Esophagus squamous epithelium (tissue), 5 donors: ENCODE measurements at places on chromosomes 11 and 22. TPM values are rescaled to one million over a fixed set of nuclear protein-coding genes. Genes with fewer than 3 reads are reported as not detected.
A peak's percentile ranks its signal among the peaks of the same experiment; 100 is the strongest.

- no peak for DNase-seq
Observed at GRCh38 chr22:47795477-47796127, 1033.2 kb downstream of the TBC1D22A start.

GRCh38 chr22:20805972-20806471 is 32.1 kb downstream of the SERPIND1 start:
- DNase-seq = no peak

EEF1G gene
- total RNA-seq = 2,095 TPM

GRCh38 chr11:19727246-19727645 is 14.6 kb downstream of the NAV2 start:
- DNase-seq = no peak

DNA sequence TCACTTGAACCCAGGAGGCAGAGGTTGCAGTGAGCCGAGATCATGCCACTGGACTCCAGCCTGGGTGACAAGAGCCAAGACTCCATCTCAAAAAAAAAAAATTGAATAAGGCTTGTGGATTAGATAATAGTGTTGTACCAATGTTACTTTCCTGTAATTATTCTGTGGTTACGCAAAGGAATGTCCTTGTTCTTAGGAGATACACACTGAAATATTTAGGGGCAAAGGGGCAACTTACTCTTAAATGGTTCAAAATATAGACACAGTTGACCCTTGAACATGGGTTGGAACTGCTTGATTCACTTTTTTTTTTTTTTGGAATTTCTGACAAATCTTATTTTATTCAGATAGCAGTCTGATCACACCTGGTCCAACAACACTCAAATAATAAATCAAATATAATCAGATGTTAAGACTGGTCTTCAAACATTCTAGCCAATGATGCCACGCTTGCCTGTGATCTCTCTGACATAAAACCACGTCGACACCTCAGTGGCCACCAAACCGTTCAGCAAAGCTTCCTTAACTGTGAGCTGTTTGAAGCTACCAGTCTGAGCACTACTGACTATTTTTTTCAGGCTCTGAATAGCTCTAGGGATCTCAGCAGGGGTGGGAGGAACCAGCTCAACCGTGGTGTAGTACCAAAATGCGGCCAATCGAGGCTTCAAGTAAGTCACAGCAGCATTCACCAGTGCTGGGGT is 710 bp downstream of the ATP5MGL start:
- no peak for DNase-seq

DNA sequence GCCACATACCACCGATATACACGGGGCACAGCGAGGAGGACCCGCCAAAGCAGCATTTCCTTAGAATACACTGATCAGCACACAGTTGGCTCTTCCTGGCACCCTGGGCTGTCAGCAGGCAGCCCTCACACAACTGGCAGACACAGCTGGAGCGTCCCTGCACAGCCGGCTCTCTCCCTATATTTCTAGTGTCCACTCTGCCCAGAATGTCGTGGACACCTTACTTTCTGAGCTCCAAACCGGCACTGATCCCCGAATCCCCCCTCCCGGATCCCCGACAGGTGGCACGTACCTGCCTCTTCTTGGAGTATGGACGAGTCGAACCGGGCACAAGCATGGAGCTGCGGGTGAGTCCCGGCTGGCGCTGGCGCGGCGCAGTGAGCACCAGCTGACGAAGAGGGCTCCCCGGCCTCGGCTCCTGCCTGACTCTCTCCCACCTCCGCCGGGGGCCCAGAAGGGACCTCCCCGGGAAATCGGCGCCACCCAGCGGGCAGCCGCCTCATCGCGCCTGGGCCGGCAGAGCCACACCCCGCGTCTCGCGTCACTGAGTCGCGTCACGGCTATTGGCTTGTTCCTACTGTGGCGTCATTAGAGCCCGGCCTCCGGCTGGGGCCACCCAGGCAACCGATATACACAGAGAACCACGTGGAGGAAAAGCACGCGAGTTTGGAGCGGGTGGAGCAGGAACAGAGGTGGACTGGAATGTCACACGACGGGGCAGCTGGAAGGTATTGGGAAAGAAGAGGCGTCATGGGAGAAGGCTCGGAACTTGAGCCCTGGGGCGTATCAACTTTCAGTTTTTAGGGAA is at the start of gene USP2:
TSS of gene USP2 (minus strand) at position 510 of the 808 bp plus-strand sequence. CDS start 8,210 bp downstream, outside the sequence.
- DNase-seq = peak; percentile 75

DNA sequence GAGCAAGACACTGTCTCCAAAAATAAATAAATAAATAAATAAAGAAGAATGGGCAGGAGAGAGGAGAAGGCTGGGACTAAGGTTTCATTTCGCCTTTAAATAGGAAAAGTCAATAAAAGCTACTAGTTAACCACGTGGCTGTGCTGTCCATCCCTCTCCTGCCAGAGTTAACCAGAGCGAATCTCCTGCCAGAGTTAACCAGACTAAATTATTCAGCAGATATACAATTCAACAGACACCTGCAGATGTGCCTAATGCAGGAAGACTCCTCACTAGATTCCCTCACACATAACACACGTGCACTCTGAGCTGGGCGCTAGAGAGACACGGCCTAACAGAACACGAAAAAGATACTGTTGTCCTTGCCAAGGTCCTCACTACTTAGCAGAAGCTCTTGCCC is 156.1 kb downstream of the IGLL1 start:
- no peak for DNase-seq

KCNK7 gene
- 22.5 TPM for total RNA-seq

PITPNM1 gene
- total RNA-seq = 35.9 TPM

- no peak for DNase-seq
Observed at GRCh38 chr11:135022454-135022853, 610.4 kb upstream of the B3GAT1 start.

TPBGL gene
- not detected for total RNA-seq

RFPL2 gene
- not detected for total RNA-seq

- DNase-seq = no peak
Observed at GRCh38 chr11:66887526-66887925, 30.7 kb downstream of the LRFN4 start.

DNA sequence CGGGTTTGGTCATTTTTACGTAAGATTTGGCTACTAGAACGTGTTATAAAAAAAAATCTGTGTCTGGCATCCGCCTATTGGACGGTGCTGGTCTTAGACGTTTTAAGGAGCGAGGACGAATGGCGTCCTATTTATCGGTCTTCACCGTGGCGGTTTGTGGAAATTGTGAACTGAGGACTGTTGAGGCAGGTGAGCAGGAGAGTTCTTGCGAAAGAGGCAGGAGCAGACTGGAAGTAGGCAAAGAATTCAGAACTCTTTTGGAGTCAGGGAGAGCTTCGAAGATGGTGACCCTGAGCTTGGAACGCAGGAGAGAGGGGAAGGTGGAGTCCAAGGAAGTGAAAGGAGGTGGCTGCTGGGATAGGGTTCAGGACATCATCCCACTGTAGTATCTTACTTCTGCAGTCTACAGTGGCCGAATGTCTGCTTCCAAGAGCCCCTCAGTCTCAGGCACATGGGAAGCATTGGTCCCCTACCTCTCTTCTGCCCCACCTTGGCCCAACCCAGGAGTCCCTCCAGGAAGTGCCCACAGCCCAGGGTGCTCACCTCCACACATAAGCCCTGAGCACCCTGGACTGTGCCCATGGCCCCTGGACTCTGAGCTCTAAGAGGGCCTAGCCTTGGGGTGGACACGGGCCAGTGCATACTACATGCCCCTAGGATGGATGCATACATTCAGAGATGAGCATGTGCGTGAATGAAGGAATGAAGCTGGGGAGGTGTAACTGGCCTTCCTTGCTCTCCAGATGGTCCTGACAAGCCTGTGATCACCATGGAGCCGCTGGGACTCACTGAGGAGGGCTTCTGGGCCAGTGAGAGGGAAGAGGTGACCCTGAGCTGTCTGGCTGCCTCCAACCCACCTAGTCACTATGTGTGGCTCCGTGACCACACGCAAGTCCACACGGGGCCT is 3.7 kb downstream of the VSIG10L2 start:
- DNase-seq = no peak

TBX1 gene
- total RNA-seq = 0.30 TPM

- no peak for DNase-seq
Observed at GRCh38 chr11:118438314-118438931, 2.1 kb downstream of the KMT2A start.

DNA sequence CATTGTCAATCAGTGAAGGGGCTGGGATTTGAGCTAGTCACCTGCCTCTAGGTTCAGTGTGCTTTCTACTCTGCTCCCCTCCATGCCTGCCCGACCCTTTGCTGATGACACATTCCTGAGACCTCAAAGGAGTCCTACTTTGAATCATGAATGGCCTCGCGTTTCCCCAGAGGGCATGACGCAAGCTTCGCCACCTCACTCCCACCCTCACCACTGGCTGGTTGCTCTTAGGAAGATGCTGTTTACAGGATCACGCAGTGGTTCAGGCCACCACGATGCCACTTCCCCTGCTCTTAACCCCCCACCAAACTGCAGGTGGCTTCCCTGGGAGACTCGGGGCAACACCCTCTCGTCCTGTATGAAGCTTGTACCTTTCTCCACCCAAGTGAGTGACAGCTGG is 62.9 kb upstream of the B3GAT1 start:
- no peak for DNase-seq

DNA sequence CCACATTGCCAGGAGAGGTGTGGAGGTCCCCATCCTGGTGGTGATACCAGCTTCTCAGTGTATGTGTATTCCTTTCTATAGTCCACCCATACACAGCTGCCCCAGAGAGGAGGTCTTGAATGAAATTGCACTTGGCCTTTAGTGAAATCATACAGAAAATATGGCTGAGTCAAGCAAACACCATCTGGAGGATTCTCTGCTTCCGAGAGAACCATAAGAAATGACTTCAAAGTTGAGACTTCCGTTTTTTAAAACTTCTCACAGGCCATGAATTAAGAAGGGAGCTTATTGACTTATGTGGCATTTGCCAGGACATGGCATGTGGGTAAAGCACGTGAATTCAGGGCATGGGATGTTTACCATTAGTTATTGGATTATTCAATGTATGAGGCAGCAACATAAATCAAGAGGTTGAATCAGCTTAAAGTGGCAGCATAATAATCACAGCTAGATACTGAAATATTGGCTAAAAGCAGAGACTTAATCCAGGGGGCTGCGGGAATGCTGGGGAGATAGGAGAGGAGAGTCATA is 119.1 kb upstream of the MTNR1B start:
- DNase-seq = no peak

DNA sequence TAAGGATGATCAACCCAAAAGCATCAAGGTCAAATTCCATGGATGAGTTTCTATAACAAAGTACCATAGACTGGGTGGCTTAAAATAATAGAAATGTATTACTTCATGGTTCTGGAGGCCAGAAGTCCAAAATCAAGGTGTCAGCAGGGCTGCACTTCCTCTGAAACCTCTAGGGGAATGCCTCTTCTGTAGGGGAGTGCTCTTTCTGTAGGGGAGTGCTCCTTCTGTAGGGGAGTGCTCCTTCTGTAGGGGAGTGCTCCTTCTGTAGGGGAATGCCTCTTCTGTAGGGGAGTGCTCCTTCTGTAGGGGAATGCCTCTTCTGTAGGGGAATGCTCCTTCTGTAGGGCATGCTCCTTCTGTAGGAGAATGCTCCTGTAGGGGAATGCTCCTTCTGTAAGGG is 65.5 kb downstream of the FBLN1 start:
- DNase-seq = no peak

GRCh38 chr11:103920933-103921332 is 115.5 kb upstream of the DDI1 start:
- DNase-seq = no peak

- DNase-seq = no peak
Observed at GRCh38 chr22:25496396-25497064, 67.9 kb upstream of the GRK3 start.

- no peak for DNase-seq
Observed at GRCh38 chr11:123193742-123194141, 1.3 kb downstream of the CLMP start.
